Skin of body (tissue), 3 donors: ENCODE measurements at places on chromosomes 4 and X.

DNA sequence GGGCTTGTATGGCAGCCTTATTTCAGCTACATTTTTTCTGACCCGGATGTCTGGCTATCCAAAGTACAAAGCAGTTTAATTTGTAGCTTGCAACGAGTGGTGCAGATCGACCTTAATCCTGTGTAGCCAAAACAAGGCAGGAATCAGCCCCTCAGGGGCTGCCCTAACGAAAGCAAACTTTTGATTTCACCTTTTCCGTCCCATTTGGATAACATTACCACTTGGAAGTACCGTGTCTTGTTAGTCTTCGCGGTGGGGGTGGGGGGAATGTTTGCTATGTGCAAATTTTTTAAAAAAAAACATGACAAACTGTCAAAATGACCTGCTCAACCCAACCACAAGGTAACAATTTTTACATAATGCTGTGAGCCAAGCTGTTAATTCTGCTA lies 766 bp upstream of the DNAJB14 start:
- DNase-seq, result no peak

- DNase-seq, result no peak
Observed at GRCh38 chr4:47733302-47734175, 104.3 kb downstream of the CORIN start.

- peak; percentile 27 for DNase-seq
Observed at GRCh38 chr4:164731827-164732474, 22.0 kb upstream of the SMIM31 start.

- DNase-seq, result no peak
Observed at GRCh38 chrX:108223585-108223984, 132.0 kb downstream of the ATG4A start.

GRCh38 chr4:141037446-141037845 lies 95.8 kb downstream of the RNF150 start:
- DNase-seq, result peak; percentile 23

DNA sequence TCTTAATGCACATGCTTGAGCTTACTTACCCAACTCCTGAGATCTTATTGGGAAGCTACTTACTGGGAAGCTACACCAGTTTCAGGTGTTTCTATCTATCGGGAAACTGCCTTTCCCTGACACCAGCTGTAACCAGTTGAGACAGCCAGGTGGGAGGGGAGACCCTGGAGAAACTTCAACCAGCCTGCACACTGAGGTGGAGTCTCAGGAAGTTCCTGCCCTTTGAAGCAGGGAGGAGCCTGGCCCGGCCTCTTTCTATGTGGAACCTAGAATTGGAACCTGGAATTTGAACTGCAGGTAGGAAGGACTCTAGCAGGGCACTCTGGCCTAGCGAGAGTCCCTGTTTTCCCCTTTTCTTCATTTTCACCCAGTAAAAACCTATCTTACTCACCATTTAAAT lies 425.8 kb upstream of the PABPC4L start:
- DNase-seq, result no peak

GRCh38 chrX:16825264-16826035 lies 39.2 kb downstream of the TXLNG start:
- DNase-seq, result no peak

DNA sequence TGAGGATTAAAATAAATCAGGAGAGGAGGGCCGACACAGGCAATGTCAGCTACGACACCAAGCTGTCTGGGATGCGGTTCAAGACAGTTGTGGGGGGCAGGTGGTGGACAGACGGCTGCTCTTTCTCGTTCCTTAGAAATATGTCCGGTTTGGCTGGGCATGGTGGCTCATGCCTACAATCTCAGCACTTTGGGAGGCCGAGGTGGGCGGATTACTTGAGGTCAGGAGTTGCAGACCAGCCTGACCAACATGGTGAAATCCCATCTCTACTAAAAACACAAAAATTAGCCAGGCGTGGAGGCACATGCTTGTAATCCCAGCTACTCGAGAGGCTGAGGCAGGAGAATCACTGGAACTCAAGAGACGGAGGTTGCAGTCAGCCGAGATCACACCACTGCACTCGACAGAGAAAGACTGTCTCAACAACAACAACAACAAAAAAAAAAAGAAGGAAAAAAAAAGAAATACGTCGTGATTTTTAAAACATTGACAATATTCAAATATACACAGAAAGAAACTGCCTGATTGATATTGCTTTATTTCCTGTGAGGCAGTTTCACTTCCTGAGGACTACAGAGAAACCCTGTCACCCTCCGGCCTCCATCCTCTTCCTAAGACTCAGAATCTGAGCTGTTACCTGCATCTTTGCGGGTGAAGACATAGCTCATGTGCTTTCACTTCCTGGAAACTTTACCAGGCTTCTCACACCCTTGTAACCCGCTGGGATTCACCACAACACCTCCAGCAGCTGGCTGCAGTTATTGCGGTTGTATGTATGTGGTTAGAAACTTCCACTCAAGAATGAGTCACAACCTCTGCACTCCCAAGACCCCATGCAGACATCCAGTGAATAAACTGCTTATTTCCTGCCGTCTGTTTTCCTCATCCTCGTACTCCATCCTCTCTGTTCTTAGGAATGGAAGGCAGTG lies 63.8 kb upstream of the STS start:
- DNase-seq, result peak; percentile 4

- DNase-seq, result no peak
Observed at GRCh38 chr4:74517996-74518395, 73.1 kb downstream of the AREG start.
